ENCODE measurements at places on chromosomes 6 and 20. TPM values are rescaled to one million over a fixed set of nuclear protein-coding genes. Genes with fewer than 3 reads are reported as not detected.

Gene SCRT2
- not detected for total RNA-seq

Gene PTGIS
- total RNA-seq, result 1.9 TPM

Gene POPDC3
- total RNA-seq, result 8.6 TPM

Gene ASIP
- not detected for total RNA-seq

GRCh38 chr6:111573131-111573883, 32.4 kb downstream of the TRAF3IP2 start:
- peaks cover 10% of the 10 kb centered on the region for H3K36me3 ChIP-seq
- peak; percentile 74 for DNase-seq
- H3K4me1 ChIP-seq, result peaks cover 34% of the 10 kb centered on the region
- peak overlapping the region; percentile 85 for H3K27ac ChIP-seq
- no peaks in the 10 kb centered on the region for H3K27me3 ChIP-seq
- H3K4me3 ChIP-seq, result peak overlapping the region; percentile 22

DNA sequence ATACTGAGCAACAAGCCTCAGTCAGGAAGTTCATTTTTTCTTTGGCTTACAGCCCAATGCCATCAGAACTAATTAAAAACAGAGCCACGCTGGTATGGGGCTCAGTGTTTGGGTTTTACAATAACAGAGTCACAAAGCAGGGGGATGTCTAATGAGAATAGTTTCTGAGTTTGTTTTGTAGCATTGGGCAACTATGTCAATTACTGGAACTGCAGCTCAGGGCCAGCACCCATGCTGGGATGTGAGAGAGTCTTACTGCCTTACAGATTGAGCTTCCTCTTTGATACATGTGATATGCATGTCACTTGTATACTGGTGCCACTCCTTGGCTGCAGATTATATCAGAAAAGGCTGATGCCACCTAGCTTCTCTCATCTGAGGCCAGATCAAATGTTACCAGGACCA, 117.6 kb downstream of the TFAP2B start:
- DNase-seq, result no peak
- no peak overlapping the region for H3K27ac ChIP-seq
- H3K36me3 ChIP-seq, result no peaks in the 10 kb centered on the region
- no peaks in the 10 kb centered on the region for H3K27me3 ChIP-seq
- no peak overlapping the region for H3K4me3 ChIP-seq
- no peaks in the 10 kb centered on the region for H3K4me1 ChIP-seq

- H3K27me3 ChIP-seq, result peaks cover 2% of the 10 kb centered on the region
- no peak overlapping the region for H3K27ac ChIP-seq
- no peaks in the 10 kb centered on the region for H3K36me3 ChIP-seq
- H3K4me3 ChIP-seq, result no peak overlapping the region
Measured at GRCh38 chr20:33065785-33066184, 12.1 kb downstream of the BPIFB3 start.

DNA sequence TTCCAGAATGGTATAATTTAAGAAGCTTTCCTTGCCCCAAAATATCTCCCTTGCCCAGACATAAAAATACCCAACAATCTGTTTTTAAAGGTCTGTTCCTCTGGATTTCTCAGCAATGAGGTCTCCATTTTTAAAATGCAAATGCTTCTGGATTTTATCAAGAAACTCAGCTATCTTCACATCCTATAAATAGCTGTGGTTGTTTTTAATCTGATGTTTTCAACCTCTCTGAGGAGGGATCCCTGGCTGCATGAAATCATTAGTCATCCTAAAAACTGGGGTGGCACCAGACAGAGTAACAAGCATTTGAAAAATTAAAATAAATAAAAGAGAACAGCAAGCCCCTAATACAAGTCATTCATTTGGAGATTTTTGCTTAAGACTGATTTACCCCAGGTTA, 168.5 kb upstream of the ID4 start:
- DNase-seq, result peak; percentile 40
- no peak overlapping the region for H3K4me3 ChIP-seq
- H3K27ac ChIP-seq, result no peak overlapping the region
- no peaks in the 10 kb centered on the region for H3K27me3 ChIP-seq

- H3K4me3 ChIP-seq, result no peak overlapping the region
- no peaks in the 10 kb centered on the region for H3K27me3 ChIP-seq
- DNase-seq, result no peak
- no peak overlapping the region for H3K27ac ChIP-seq
- no peaks in the 10 kb centered on the region for H3K4me1 ChIP-seq
Measured at GRCh38 chr20:61014491-61014890, 237.6 kb upstream of the CDH4 start.

- H3K36me3 ChIP-seq, result peaks cover 34% of the 10 kb centered on the region
- no peak overlapping the region for H3K4me3 ChIP-seq
- H3K4me1 ChIP-seq, result no peaks in the 10 kb centered on the region
- no peak for DNase-seq
- H3K27me3 ChIP-seq, result no peaks in the 10 kb centered on the region
Measured at GRCh38 chr20:3864518-3864917, 17.9 kb downstream of the MAVS start.
